ENCODE measurements at places on chromosomes 4 and X.
A peak's percentile ranks its signal among the peaks of the same experiment; 100 is the strongest.

- DNase-seq, result no peak
These were observed 269.4 kb downstream of the CRLF2 start for GRCh38 chrX:943035-943434.

- no peak for DNase-seq
These were observed 189.4 kb downstream of the FBXW7 start for GRCh38 chr4:152346526-152346925.

- DNase-seq, result no peak
These were observed 36.0 kb downstream of the FUNDC1 start for GRCh38 chrX:44506678-44507077.

- no peak for DNase-seq
These were observed 9.1 kb downstream of the AKAP17A start for GRCh38 chrX:1600406-1601050.

DNA sequence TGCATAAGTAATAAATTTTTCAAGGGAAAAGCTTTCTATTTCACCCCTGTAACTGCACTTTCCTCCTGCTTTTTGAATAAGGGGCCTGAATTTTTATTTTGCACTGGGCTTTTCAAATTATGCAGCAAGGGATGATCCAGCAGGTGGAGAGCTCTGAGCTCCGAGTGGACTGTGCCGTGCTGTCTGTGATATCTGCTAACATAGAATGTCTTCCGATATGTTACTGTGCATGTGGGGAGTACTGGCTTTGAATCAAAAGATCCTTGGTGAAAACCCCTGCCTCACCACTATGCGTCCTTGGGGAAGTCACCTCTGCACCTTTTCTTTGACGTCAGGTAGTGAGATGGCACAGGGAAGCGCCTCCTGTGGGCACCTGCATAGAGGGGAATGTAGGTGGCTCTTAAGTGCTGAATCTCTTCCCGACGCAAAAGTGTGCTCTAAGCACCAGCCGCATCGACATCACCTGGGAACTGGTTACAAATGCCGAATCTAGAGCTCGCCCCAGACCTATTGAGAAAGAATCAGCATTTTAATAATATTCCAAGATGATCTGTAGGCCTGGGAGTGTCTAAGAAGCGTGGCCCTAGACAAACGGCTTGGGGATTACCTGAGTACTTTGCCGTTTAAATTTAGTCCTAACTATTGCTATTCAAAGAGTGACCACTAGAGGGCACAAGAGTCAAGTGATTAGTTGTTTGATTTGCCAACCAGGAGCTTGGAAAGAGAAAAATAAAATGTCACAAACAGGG, 19.2 kb upstream of the WFS1 start:
- no peak for DNase-seq

DNA sequence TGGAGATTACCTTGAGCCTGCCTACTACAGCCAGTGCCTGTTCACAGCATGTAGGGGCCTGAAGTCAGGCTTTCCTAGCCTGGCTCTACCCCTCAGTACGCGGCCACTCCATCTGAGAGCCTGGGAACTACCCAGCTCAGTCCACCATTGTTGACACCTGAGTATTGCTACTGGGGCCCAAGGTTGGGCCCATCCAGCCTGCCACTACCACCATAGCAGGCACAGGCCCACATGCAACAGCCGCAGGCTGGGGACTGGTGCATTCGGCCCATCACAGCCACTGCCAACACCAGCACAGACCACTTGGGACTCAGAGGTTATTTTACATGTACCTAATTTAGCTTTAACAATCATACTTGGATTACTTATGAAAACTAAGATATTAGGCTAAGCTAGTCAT, 314.0 kb downstream of the GALNTL6 start:
- DNase-seq, result no peak

DNA sequence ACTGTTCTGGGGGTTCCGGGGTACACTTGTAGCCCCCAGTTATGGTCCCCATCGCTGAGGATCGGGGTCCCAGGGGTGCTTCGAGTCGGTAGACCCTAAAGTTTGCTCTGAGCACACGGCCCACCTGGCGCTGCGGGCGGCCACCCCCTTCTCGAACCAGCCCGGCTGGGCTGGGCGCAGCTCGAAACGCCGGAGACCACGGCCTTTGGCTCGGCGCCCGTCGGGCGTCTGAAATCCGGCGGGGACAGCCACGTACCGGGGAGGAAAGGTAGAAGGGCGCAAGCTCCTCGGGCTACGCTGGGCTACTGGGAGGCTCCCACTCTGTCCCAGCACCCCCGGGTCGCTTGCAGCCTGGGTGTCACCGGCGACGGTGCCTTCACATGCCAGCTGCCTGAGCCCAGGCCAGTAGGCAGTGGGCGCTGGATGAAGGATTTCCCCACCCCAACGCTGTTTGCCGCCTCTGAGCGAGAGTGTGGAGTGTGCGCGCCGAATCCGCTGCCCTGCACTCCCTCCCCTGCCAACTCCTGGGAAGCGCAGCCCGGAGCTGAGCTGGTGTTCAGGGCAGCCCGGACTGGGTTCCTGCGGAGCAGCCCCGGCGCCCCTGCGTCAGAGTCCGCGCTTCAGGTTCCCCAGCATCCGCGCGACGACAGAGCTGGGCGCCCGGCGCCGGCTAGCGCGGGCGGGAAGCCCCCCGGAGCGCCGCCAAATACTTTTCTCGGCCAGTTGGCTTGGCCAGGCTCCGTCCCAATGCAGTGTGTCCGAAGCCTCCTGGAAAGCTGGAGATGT, 637 bp downstream of the MAMLD1 start:
- DNase-seq, result peak; percentile 12

GRCh38 chrX:10089378-10089795, 67.4 kb upstream of the CLCN4 start:
- no peak for DNase-seq

DNA sequence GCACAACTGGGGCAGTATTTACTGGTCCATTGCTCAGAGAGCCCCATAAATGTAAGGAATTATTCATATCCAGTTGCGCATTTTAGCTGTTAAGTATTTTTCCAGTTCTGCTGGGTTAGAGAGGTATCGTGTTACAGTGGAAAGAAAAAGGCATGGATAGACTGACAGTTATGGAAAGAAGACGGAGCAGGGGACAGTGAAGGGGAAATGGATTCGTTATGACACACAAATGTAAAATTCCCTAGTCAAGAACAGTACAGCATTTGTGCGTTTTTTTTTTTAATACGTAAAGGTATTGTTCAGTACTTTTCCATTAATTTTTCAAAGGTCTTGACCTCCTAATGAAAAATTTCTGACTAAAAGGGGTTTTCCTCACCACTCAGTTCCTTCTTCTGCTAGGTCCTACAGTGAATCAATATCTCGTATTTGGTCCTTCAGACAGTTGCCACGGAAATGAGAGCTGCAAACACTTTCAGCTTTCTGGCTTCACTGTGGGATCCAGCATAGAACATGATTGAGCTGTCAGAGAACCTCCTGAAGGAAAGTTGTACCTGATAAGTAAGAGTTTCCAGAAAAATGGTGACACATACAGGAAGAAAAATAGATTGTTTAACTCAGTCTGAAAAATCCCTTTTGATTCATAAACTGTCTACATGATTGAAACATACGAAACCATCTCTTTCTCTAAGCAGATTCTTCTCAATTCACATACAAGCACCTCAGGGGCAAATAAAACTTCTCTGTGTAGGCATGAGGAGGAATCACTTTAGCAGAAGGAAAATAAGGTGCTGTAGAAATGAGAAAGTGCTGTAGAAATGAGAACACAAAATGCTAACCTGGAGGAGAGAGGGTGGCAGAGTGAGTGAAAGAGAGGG, 21.8 kb upstream of the BBS12 start:
- peak; percentile 44 for DNase-seq

DNA sequence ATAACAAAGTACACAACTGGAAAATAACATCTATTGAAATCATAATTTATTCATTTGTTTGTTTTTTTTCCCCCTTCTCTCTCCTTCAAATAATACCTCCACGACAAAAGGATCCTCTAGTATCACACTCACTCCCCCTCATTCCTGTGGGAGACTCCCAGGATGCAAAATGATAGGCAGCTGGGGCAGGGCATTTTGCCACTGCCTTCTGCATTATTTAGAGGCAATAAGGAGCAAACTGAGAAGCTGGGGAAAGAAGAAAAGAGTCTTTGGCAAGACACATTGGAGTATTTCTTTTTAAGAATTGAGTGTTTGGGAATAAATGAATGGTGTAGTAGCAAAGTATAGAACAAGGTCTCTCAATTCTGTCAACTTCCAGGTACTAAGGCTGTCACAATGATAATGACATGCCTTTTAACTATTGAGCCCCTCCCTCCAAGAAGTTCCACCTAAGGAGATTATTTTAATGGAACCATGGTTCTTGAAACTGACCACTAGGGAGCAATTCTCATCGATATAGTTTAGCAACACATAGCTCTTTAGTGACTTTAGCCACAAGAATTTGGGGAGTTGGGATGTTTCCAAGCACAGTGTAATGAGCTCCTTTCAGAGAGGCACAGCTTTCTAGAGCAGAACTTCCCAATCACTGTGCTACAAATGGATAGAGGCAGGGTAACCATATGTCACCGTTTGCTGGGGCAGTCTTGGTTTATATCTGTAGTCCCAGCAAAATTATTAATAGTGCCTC, 303.3 kb downstream of the FRMPD4 start:
- no peak for DNase-seq

GRCh38 chr4:3342182-3342854, 49.5 kb downstream of the RGS12 start:
- DNase-seq, result no peak

- no peak for DNase-seq
These were observed 31.0 kb downstream of the OSTC start for GRCh38 chr4:108681321-108681809.

- DNase-seq, result no peak
These were observed 141.3 kb upstream of the VCX3B start for GRCh38 chrX:8323356-8323755.

DNA sequence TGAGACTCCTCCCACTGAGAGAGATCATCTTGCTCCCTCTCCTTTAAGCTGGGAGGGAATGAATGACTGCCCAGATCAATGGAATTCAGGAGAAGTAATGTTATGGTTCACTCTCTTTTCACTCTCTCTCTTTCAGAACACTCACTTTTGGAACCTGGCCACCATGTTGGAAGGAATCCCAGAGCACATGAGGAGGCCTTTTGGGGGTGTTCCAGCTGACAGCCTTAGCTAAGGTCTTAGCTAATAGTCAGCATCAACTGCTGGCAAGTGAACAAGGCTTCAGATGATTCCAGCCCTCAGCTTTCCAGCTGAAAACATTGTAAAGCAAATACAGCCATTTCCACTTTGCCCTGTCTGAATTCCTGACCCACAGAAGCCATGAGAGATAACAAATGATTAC, 124.0 kb upstream of the CLNK start:
- no peak for DNase-seq

DNA sequence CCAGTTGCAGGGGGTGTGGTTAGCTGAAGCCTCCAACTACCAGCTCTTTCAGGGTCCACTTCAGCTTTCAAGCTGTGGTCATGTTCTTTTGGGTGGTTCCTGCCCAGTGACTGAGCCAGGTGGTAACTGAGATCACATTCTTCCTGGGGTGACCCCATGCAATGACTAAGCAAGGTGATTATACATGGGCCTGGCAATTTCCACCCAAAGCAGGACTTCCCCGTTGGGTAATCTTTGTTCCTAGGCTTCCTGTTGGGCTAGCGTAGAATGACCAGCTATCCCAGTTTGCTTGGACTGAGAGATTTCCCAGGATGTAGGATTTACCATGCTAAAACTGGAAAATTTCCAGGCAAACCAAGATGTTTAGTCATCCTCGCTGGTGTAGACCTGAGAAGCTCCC, 18.4 kb upstream of the MAGEB17 start:
- no peak for DNase-seq

DNA sequence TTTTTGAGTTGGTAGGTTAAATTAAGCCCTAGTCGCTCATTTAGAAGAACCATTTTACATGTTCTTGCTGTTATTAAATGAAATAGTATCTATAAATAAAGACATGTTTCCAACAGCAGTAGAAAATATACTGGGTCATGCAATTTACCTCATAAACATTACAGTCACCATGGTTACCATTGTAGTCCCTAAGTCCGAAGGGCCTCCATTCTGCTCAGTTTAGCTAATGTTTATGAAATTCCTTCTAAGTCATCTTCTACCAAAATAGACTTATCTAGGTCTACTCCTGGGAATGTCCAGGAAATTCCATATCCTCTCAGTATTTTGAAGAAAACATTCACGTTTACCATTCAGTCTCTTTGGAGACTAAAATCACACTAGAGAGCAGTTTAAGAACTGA, 292.5 kb upstream of the DCAF8L1 start:
- no peak for DNase-seq

DNA sequence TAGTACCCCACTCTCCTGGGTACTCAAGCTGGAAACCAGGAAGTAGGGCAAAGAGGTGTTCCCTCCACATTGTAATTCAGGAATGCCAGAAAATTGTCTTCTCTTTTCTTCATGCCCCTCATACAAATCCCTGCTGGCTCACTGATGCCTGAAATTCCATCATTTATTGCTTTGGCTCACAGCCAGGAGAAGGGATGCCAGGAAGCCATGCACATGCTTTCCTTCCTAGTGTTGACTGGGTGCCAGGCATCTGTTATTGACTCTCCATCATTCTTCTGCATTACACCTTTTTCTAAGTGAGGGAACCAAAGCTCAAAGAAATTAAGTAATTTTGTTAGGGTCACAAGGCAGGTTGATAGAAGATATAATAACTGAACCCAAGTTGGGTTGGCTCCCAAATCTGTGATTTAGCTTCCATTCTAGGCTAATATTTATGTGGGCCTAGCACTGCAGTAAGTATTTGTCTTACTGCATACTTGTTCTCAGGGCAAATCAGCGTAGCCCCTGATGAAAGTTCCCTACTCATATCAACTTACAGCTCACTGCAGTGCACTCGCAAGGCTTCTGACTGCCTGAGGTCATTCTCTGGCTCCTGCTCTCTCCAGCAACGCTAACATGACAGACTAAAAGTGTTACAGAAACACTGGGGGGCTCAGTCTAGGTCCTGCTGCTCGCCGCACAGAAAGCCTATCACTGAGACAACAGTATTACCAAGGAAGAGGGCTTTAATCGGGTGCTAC, 89.0 kb downstream of the TRAPPC11 start:
- DNase-seq, result no peak

DNA sequence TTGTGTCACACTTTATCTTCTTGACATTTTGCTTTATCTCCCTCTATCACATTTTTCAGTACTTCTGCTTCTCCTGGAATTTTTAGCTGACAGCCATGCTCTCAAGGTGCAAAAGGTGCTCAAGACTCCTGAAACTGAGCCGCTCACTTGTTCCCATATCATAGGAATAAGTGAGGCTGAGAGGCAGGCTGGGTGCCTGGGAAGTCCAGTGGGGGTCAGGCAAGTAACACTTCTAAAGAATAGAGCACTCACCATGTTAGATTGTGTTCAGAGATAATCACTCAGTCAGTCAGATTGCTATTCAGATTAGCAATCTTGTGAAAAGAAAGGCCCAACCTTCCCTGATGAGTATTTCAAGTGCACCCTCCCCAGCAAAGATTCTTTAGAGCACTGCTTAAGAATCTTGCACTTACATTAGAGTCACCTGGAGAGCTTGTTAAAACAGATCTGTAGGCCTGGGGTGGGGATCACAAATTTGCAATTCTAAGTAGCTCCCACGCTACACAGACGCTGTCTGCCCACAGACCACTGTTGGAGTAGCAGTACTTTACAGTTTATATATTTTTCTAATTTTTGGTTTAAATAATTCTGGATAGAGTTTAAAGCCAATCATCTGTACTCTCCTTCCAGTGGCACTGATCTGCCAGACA, 23.1 kb upstream of the LRAT start:
- DNase-seq, result no peak
